ENCODE measurements at places on chromosomes 4 and X. TPM values are rescaled to one million over a fixed set of nuclear protein-coding genes. Genes with fewer than 3 reads are reported as not detected.

Gene ING2
- 9.1 TPM for total RNA-seq

Gene CXorf49
- not detected for total RNA-seq

Gene GPRIN3
- 0.20 TPM for total RNA-seq

Gene SLC38A5
- 39.8 TPM for total RNA-seq

Gene MAGEC3
- total RNA-seq: not detected

Gene DMP1
- total RNA-seq: not detected

Gene ARHGAP36
- not detected for total RNA-seq

Gene GIMD1
- total RNA-seq: not detected

Gene GAB1
- 5.5 TPM for total RNA-seq

Gene PRKG2
- total RNA-seq: under 0.01 TPM

Gene SMIM31
- not detected for total RNA-seq

Gene PACRGL
- 19.0 TPM for total RNA-seq

Gene CC2D2A
- total RNA-seq: 4.2 TPM

Gene ZNF630
- 1.5 TPM for total RNA-seq

Gene PCSK1N
- not detected for total RNA-seq

Gene MCF2
- not detected for total RNA-seq

Gene ABCG2
- total RNA-seq: 6.0 TPM

Gene UNC5C
- total RNA-seq: 0.10 TPM

Gene GPC3
- not detected for total RNA-seq

All from mammary microvascular endothelial cell (primary cell).